ENCODE measurements at places on chromosomes 5 and 9. TPM values are rescaled to one million over a fixed set of nuclear protein-coding genes. Genes with fewer than 3 reads are reported as not detected.

Gene INSL6
- total RNA-seq = not detected

Gene CD72
- 3.9 TPM for total RNA-seq

Gene GPR151
- not detected for total RNA-seq

Gene SOX30
- not detected for total RNA-seq

Gene CBY3
- not detected for total RNA-seq

Gene LCN15
- total RNA-seq = not detected

Gene PCDHGA3
- 7.5 TPM for total RNA-seq

Gene PKD2L2
- total RNA-seq = not detected

Gene BTNL9
- total RNA-seq = not detected

Gene SLC46A2
- total RNA-seq = not detected

Gene SPRY4
- 12.8 TPM for total RNA-seq

Gene NAIP
- 6.3 TPM for total RNA-seq

Gene GPR150
- not detected for total RNA-seq

Gene TSSK1B
- not detected for total RNA-seq

Gene STARD4
- 45.3 TPM for total RNA-seq

Gene ZCCHC10
- 9.5 TPM for total RNA-seq

Gene CDH18
- total RNA-seq = 0.22 TPM

Gene PCDHB12
- 2.9 TPM for total RNA-seq

Gene EQTN
- not detected for total RNA-seq

Gene GPR21
- total RNA-seq = 0.65 TPM

Gene ANKRD34B
- total RNA-seq = not detected

Gene IRX2
- 38.1 TPM for total RNA-seq

Gene FAM151B
- total RNA-seq = 3.4 TPM

Gene BARX1
- total RNA-seq = not detected

Gene COL23A1
- not detected for total RNA-seq

Gene OR2S2
- total RNA-seq = 0.11 TPM

Gene LIX1
- not detected for total RNA-seq
